ENCODE measurements at places on chromosomes 6 and 20.

- DNase-seq, result no peak
Observed at GRCh38 chr20:62946918-62947317, 5.6 kb upstream of the SLC17A9 start.

DNA sequence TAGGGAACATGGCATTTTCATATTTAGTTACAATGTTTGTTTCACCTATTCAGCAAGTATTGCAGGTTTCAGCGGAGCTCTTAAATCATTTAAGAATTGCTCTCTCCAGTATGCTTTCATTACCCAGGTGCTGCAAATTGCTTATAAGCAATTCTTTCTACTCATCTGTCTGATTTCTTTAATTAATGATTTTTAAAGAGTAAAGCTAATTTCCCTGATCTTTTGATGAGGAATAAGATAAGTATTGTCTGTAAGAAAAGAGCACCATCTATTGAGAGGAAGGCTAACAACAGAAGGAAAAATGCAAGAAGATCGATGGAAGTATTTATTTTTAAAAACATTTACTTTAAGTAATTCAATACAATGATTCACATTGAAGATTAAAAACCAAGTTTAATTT is 2.0 kb downstream of the OPRM1 start:
- DNase-seq, result no peak

DNA sequence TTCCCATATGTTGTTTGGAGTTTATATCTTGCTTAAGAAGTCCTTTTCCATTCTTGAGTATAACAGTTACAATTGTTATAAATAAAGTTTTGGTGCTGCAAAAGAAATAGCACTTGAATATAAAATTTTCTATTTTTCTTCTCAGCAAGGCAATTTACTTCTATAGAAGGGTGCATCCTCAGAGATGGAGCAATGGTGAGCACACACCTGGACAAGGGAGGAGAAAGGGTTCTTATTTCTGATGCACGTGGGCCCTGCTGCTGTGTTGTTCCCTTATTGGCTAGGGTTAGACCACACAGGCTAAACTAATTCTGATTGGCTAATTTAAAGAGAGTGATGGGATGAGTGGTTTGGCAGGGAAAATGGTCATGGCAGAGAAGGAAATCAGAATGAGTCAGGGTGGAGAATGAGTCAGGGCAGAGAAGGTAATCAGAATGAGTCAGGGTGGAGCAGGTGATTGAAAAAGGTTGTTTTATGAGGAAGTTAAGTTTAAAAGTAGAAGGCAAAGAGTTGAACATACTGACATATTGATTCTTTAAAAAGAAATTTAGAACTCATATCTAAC is 38.0 kb downstream of the CST8 start:
- DNase-seq, result peak; percentile 25

GRCh38 chr20:13402171-13402760 is 181.2 kb downstream of the ISM1 start:
- no peak for DNase-seq

DNA sequence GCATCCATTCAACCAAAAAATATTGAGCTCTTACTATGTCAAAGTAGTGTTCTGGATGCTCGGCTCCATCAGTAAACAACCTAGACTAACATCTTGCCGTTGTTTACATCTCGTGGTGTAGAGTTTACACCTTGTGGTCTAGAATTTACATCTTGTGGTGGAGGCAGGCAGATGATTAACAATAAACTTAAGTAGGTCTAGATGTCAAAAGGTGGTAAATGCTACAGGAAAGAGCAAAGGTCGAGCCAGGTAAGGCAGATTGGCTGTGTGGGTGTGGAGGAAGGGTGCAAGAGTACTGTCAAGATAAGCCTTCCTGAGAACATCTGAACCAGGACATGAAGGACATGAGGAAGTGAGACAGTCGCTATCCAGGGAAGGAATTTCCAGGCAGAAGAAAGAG is 88.4 kb upstream of the ESR1 start:
- DNase-seq, result no peak

GRCh38 chr20:50341880-50342637 is 151.4 kb downstream of the CEBPB start:
- no peak for DNase-seq

- DNase-seq, result no peak
Observed at GRCh38 chr20:40686434-40686882, 2.6 kb downstream of the MAFB start.

GRCh38 chr6:118296129-118296901 is 251.8 kb upstream of the PLN start:
- DNase-seq, result no peak

DNA sequence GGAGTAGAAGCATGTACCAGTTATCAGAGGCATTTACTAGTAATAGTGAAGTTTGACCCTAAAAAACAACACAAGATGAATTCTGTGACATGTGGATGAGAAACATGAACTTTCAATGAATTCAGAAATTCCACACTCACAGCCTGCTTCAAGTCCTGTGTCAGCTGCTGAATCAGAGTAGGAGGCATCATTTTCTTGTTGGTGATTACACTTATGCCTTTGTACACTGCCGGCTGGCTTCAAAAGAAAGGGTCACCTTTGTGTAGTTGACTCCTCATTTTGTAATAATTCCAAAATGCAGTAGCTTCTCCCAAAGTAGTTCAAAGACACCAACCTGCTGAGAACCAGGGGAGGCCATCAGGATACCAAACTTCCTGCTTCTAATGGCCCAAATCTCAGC is 165.5 kb downstream of the BACH2 start:
- peak; percentile 22 for DNase-seq

DNA sequence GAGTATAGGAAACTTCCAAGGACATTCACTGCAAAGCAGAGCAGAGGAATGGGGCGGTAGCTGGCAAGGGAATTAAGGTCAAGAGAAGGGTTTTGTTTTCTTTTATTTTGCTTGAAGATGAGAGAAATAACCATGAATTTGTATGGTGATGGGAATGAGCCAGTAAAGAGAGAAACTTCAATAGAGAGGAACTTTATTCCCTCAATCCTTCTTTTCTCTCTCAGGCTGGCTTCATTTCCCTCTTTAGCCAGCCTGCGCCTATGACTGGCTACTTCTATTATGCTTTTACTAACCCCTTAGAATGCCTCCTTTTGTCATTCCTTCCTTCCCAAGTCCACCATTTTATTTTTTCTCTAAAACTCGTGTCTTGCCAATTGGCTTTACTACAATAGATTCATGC is 101.4 kb upstream of the CEP85L start:
- DNase-seq, result no peak

DNA sequence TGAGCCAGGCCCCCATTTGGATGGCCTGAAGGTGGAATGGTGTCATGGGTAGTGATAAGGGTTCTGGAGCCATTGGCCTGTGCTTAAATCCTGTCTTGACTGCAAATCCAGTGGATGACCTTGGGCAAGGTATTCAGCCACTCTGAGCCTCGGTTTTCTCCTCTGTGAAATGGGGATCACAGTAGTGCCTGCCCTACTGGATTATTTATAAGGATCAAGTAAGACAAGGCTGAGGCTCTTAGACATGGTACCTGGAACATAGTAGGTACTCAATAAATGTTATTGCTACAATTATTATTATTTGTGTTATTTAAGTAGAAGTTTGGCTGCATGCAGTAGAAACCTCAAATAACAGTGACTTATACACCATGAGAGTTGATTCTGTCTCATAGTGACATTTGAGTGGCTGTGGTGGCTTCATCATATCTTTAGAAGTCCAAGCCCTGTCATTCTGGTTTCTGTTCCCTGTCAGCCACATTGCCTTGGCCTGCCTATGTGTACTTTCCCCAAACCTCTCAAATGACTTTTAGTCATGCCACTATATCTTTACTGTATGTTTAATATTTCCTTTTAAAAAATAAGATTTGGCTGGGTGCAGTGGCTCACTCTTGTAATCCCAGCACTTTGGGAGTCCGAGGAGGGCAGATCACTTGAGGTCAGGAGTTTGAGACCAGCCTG is 37.6 kb upstream of the CHMP4B start:
- no peak for DNase-seq

- no peak for DNase-seq
Observed at GRCh38 chr20:38569747-38570525, 11.1 kb upstream of the ADIG start.

DNA sequence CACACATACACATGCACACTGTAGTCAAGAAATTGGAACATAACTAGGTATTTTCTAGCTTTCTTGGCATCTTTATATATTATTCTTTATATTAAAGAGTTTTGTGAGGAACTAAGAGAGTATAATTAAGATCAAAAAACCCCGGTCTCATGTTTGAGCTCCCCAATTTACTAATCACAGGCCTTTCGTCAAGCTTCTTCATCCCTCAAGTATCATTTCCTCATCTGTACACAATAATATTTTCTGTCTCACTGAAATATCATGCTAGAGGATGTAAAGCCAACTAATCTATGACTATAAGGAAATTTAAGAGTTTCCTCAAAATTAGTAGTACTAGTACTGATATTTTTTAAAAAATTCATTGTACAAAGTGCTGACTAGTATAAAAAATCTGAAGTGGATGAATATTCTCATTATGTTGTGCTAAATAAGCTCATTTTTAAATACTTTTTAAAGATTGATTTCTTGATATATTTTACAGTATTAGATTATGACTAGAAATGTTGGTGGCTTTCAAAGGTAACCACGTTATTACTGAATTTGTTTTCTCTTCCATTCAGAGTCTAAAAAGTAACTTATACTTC is 28.0 kb downstream of the PEX3 start:
- no peak for DNase-seq

DNA sequence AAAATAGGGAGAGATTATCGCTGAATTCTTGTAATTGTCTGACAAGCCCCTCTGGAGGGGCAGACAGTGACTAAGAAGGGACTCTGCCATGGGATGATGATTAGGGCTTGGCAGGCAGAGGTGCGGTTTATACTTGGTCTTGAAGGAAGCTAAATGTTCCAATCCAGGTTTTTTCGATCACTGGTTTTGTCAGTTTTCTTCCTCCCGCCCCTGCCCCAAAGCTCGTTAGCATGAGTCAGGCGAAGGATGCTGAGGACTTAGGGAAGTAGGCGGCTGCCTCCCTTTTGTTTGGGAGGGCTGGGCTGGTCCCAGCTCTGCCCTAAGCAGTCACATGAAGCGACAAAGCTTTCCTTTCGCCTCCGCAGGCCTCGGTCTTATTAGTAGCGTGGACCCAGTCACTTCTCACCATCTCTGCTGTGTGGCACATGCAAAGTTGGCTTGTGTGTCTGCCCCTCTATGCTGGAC is 314.2 kb downstream of the CDC5L start:
- peak; percentile 78 for DNase-seq

DNA sequence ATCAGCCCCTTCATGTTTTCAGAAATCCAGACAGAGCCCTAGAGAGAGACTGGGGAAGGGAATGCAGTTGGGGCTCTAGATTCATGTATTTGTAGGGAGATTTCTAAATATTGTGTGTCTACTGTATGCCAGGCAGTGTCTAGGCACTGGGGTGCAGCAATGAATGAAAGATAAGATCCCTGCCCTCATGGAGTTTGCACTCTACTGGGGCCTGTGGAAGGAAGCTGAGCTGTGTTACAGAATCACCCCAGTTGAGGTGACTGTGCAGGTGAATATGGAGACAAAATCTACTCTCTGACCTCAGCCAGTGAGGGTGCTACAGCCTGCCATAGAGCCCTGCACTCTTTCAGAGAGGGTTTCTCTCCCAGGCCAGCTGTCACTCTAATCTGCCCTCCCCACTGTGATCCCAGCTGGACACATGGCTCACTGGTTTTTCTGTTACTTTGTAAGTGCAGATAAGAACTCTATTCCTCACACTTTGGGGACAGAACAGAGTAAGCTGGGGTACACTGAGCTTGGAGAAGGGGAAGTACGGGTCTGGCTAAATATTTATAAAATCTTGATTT is 69.2 kb upstream of the E2F3 start:
- no peak for DNase-seq

DNA sequence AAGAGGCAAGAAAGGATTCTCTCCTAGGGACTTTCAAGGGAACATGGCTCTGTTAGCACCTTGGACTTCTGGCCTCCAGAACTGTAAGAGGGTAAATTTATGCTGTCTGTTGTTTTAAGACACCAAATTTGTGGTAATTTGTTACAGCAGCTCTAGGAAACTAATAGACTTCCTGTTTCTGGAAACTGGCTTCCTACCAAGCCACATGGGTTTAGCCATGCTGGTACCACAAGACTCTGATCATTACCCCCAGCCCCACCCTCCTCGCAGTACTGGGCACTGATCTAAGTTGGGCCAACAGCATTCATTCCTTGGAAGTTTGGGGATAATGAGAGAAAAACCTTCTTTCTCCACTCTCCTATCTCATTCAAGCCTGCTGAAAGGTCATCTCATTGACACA is 109.5 kb upstream of the SMLR1 start:
- no peak for DNase-seq

DNA sequence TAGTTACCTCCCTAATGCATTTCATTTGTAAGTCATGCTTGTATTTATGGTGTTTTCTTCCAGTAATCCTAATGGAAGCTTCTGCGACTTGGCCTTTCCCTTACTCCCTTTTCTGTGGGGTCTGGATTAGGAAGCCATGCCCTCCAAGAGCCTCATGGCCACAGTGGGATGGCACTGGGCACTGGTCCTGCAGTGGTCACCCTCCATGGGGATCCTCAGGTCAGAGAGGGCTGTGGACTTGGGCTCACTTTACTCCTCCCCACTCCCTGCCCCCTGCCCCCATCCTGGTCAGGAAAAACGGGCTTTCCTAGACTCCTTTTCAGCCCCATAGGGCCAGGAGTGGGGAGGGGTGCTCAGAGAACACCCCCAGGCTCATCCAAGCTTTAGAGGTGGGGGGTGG is 49.9 kb downstream of the EBF4 start:
- DNase-seq, result no peak

DNA sequence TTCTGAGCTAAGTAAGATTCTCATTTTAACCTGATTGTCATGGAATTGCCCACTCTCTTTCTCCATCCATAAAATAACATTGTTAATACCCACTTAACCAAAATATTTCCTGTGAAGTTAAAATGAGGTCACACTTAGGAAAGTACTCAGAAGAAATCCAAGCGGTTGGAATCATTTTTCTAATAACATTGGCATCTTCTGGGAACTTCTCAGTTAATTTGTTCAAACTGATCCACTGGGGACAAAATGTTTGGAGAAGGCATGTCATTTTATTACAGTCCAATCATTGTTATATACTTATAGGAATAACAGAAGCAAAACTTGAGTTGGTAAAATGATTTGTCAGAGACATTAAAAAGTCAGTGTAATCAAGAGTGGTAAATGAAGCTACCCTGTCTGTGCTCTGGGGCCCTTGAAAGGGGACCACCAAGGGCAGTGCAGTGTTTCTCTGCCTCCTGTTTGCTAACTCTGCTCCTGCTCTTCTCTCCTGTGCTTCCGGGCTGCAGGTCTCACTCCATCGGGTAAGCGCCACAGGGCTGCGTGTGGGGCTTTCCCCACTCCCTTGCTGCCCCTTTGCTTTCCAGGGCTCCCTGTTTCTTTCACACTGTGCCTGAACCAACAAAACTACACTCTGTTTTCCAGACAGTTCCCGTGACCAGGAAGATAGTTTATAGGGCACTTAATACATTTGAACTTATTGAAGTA is 50.1 kb downstream of the HDDC2 start:
- no peak for DNase-seq
